ENCODE measurements at places on chromosomes 1 and 21.

DNA sequence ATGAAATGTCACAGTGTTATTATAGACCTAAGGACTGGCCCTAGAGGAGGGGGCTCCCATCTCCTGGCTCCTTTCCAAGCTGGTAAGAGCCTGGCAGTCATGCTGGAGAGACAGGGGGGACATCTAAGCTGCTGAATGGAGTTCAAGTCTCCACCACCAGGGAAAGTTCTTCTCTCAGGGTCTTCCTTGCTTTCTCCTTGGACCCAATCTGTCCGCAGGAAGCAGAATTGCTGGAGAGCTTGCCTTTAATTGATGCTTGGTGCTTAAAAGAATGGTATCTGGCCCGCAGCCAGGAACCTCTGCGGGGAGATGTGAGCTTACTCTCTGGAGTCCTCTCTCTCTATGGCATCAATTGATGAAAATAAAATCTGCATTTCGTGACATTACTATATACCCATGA is 25.1 kb downstream of the IRF2BP2 start:
- DNase-seq = no peak

GRCh38 chr1:113211467-113211866 is 138.5 kb downstream of the LRIG2 start:
- no peak for DNase-seq

DNA sequence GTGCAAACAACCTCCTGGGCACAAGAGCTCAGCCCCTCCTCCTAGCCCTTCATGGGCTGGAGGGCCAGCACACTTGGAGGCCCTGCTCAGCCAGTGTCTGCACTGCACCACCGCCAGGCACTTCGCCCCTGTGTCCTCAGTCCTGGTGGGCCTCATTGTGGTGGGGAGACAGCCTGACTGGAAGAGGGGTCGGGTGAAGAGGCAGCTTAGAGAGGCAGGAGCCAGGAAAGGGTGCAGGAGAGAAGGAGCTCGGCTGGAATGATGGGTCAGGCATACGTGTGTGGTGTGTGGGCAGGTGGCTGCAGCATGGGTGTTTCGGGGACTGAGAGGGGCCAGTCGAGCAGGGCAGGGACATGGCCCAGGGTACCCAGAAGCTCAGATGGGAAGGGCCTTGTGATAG is 4.1 kb downstream of the WNT3A start:
- DNase-seq = no peak

DNA sequence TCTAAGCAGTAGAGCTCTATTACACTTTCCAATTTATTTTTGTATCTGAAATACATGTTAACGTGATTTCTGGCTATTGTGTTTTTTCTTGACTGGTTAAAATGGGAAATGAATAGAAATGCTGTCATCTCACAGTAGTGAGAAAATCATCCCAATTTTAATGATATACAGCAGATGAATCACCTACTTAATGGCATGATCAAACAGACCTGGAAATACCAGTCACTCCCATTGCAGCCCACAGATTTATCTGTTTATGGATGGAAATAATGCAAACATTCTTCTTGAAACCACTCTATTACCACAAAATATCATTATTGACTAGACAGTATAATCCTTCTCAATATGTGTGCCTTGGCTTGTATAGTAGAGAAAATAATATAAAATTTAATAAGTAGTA is 497.8 kb upstream of the ADAMTS5 start:
- DNase-seq = no peak

DNA sequence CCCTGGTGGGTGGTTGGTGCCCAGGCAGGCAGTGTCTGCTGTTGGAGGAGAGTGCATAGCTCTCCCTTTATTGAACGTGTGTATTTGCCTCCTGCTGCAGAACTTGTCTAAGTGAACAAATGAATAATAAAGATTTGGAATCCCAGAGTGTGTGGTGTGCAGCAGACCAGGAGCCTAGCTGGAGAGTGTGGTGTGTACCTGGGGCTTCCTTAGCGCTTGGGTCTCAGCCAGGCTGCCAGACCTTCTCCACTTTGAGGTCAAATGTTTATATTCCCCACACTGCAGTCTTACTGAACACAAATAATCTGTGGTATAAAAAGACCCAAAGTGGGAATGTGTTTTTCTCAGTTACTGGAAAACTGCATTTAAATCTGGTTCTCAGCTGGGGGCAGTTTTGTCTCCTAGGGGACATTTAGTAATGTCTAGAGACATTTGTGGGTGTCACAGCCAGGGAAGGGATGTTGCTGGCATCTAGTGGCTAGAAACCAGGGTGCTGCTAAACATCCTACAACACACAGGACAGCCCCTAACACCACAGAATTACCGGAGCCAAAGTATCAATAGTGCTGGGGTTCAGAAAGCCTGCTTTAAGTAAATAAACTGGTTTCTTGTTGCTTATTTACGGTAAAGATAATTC is 23.6 kb downstream of the SLC37A1 start:
- peak; percentile 13 for DNase-seq

GRCh38 chr1:30329802-30330557 is 393.4 kb downstream of the MATN1 start:
- no peak for DNase-seq

GRCh38 chr1:61740751-61741700 is 1.3 kb upstream of the PATJ start:
- DNase-seq = no peak

- DNase-seq = no peak
Observed at GRCh38 chr21:33948951-33949444, 33.4 kb upstream of the ATP5PO start.

- DNase-seq = peak; percentile 80
Observed at GRCh38 chr1:175154629-175155472, 37.7 kb downstream of the KIAA0040 start.

DNA sequence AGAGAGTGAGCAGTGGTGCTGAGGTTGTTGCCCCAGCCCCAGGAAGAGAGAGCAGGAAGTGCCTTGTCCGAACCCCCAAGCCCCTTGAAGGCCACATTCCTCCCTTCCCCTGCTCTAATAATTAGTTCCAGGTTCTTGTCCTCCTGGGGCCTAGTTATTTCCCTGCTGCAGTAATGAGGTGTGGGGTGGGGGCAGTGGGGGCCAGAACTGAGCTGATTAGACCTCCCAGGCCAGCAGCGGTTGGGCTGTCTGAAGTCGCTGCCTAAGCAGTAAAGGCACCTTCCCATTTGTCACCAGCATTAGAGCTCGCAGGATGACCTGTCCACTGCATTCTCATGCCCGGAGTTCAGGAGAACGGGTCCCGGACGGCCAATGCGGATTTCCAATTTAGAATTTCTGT is 186.5 kb upstream of the CSF3R start:
- no peak for DNase-seq

GRCh38 chr1:70992521-70992920 is 55.1 kb downstream of the PTGER3 start:
- DNase-seq = no peak

DNA sequence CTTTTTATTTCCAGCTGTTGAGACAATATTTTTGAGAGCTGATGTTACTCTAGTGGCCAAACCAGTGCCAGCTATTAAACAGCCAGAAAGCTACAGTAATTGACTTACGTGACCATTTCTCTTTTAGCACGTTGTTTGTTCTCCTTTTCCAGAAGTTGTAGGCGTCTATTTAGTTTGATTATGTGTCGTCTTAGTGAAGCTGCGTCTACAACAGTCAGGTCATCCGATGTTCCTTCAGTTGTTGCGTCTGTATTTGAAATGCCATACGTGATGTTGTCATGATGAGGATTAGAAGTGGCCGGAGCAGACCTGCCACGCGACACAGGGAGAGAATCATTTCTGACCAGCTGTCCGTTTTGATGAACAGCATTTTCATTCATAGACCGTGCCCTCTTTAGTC is 38.2 kb downstream of the TMEM51 start:
- DNase-seq = no peak

DNA sequence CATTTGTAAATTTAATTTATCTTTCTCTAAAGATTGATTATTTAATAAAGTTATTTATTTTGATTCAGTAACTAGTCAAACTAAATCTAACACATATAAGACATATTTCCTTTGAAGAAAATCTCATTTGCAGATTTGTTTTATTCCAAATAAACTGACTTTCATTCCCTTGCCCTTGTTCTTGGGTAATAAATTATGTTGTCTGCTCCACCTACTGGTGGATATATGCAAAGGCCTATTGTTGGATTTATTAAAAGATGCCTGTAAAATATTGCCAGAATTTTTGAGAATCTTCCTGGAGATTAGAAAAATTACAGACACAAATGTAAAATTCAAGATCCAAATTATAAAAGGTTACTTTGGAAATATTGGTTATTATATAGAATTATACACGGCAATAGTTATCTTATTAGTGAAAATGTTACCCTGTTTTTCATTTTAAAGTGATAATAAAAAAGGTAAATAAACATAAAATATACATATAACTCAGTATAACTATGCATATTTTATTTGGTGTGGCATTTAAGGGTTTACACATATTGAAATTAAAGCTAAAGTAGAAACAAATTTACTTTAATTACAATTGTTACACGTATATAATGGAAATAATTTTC is 116.1 kb downstream of the SPATA17 start:
- no peak for DNase-seq

- DNase-seq = no peak
Observed at GRCh38 chr21:42849759-42850412, 29.5 kb downstream of the WDR4 start.

- DNase-seq = no peak
Observed at GRCh38 chr21:40186045-40186444, 318.8 kb downstream of the PCP4 start.

DNA sequence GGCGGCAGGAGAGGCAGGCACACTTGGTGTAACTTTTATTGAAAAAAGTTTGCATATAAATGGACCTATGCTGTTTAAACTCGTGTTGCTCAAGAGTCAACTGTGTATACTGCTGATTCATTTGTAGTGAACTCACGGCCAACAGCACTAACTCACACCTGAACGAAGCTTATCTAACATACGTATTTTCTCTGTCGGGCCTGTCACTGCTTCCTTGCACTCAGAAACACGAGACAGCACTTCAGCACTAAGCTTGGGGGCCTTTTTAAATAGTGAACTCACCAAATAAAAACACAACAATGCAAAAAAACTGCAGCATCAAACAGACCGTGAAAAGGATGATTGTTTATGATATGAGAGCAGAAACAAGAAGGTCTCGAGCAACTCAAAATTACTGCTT is 58.9 kb upstream of the NEK2 start:
- DNase-seq = no peak

DNA sequence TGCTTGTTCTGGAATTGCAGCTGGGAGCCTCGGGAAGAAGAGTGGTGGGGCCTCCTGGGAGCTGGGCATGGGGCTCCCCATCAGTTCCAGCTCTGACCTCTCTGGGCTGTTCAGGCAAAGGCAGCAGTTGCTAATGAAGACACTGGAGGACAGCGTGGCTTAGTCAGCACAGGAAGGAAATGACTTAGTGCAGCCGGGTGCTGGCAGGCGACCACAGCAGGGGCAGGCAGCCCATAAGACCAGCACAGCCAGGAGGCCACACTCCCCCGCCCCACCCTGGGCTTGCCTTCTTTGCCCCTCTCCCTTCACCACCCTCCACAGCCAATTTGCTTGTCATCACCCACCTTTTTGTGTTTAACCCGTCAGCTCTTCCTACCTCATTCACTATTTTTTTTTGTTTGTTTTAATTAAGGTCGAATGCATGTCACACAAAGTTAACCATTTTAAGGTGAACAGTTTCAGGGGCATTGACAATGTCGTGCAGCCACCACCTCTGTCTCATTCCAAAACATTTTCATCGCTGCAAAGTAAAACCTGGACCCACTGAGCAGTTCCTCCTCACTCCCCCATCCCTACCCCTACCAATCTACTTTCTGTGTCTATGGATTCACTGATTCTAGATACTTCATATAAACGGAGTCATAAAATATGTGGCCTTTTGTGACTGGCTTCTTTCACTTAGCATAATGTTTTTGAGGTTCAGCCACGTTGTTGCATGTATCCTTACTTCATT is 10.9 kb downstream of the OLIG2 start:
- DNase-seq = peak; percentile 37

DNA sequence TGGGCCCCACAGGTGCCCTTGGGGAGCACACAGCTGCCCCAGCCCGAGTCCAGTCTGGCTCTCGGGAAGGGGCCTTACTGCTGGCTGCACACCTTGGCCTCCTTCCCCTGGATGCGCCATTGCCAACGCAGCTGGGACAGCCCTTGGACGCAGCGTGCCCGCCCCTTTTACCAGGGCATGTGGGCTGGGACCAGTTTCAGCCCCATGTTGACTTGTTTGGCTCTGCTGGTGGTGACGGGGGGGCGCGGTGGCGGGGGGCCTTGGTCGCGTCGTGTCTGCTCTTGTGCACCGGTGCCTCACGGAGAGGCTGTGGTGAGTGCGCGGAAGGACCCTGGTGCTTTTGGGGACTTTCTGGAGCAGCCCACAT is 19.6 kb downstream of the SKI start:
- no peak for DNase-seq

Measured in CD4-positive, alpha-beta T cell treated with Interleukin-15 for 4 hours (primary cell).